OCI-LY7 (cell line): ENCODE measurements at places on chromosomes 6 and 20.

DNA sequence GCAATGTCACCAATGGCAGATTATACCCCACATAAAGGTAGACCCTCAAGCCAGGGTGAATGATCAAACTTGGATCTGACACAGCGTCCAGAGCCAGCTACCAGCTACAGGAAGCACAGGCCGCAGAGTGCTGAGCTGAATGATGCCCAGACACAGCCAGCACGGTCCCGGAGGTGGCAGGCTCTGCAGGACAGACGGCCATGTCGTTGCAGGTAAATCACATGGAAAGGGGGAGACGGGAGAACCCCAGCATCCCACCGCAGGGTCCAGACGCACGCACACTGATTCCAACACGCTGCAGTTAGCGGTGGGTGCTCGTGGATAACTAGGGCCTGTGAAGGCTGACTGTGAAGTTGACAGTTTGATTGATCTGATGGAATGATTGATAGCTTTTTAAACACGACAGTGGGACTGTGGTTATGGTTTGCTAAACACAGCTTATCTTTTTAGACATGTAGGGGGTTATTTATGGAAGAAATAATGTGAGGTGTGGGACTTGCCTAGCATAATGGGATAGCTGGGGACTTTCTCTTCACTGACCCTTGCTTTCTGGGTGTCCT is 228.5 kb downstream of the ERMARD start:
- DNase-seq: no peak

DNA sequence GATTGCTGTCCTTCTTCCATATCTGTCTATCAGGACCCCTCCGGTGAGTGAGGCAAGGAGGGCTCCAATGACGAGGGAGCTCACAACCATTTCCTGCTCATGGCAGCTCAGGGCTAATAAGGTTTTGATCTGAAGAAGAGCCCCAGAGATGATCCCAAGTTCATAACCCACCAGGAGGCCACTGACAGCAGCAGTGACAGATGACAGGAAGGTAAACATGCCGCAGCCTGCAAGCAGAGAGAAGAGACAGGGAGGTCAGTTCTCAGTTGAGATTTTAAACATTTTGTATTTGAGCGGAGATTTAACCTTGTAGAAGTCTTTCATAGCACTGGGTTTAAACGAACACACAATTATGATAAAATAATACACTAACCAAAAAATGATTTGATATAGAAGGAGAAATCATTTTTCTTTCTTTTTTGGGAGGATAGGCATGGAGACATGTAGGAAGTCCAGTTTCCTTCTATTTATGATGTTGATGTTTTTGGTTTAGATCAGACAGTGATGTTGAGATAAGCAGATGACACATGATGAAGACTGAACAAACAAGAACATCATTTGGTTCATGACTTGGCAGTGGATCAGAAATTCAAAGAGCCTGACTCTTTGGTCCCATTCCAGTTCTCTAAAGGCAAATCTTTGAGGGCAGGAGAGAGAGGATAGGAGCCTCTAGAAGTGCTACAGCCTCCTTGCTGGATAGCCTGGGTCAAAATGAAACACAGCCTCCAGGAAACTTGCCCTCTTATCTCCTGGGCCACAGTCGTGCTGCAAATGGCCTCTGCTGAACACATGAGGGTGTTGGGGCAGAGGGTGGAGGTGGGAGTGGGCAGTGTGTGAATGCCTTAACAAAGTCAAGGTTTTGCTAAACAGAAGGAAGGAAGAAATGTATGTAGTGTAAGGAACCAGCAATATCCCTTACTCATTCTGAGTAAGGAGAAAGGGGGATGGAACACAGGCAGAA is 22.6 kb downstream of the SLC2A12 start:
- no peak for DNase-seq

- DNase-seq: peak; percentile 66
These were observed at the start of gene SLC23A2 for GRCh38 chr20:5001174-5002076. TSS of gene SLC23A2 (minus strand) at chr20:5001510. CDS start at chr20:4932562, 68,948 bp downstream.

DNA sequence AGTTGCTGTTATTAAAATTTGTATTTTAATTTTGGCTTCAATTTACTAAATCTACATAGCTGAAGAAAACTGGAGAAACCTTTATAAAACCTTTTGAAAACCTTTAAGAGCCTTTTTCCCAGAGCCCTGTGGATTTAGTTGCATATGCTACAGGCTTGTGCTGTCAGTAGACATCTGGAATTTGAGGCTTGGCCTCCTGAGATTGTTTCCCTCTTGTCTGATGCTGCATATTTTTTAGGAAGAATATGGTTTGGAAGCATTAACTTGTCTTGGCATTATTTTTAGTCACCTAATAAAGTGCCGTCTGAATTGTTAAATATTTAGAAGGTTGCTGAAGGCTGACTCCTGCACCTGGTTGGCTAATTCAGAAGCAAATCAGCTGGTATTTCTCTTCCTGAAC is 369.4 kb downstream of the UTRN start:
- DNase-seq: no peak

DNA sequence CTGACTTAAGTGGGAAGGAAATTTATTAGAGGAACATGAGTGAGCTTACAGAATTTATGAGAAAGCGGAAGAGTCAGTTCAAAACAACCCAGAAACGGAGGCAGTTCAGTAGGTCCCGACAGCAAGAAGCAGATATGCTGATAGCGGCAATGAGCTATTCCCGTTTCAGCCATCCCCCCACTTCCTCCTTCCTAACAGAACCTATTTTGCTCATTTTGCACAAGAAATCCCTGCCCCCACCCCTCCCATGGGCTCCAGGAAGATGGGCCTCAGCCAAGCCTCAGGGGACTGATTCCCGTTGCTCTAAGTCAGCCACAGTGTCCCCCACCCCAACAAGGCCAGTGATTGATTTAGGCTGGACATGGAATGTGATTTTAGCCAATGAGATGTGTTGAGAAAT is 157.5 kb downstream of the CEBPB start:
- no peak for DNase-seq

GRCh38 chr6:105257340-105257739 is 77.5 kb upstream of the POPDC3 start:
- no peak for DNase-seq

GRCh38 chr6:23170049-23170448 is 600.7 kb downstream of the HDGFL1 start:
- DNase-seq: no peak

GRCh38 chr6:165439928-165440554 is 130.6 kb upstream of the C6orf118 start:
- DNase-seq: peak; percentile 4
